ENCODE measurements at places on chromosomes 3 and 15.

DNA sequence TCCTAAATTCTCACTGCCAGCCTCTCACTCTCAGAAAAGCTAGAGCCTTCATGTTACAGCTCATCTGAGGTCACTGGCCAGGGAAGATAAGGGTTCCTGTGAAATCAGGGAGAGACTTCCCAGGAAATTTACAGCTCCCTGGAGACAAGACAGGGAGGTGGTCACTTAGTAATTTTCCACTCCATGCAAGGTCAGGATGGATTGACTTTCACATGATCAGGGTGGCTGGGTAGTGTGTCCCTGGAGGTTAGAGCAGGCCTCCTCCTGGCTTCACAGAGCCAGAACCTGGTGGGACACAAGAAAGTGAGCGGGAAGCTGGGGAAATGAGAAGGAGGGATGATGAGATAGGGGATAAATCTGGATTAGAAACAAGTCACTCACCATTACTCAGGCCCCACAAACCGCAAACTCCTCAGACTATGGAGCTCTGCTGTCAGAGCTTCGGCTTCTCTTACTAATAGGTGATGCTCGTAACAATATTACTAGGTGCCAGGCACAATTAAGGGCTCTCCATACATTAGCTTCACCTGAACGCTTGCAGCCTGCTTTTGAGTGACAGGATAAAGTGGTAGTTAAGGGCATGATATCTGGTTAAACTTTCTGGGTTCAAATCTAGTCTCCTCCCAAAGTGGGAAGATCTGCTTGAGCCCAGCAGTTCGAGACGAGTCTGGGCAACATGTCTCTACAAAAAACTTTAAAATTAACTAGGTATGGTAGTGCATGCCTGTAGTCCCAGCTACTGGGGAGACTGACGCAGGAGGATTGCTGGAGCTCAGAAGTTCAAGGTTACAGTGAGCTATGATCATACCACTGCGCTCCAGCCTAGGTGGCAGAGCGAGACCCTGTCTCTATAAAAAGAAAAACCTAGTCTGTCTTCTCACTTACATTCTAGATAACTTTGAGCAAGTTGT, 24.9 kb downstream of the DUOX2 start:
- H3K27me3 ChIP-seq: peaks cover 27% of the 10 kb centered on the region
- H3K4me1 ChIP-seq: no peaks in the 10 kb centered on the region
- H3K4me3 ChIP-seq: no peak overlapping the region
- no peak for DNase-seq
- H3K36me3 ChIP-seq: no peaks in the 10 kb centered on the region

DNA sequence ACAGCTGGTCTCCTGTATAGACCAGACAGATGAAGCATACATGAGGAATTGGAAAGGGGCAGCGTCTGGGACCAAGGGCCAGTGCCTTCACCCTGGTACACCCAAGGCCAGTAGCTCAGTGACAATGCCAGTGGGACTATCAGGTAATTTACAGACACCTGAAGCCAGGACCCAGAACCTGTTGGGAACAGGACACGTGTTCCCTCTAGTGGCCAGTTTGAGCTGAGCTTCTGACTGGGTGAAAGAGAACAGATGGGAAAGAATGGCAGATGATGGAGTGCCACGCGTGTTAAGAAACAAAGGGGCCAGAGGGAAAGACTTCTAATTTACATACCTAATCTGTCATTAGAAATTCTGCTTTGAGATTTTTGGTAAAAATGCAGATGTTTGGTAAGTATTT, 5.1 kb upstream of the SLC25A38 start:
- peak overlapping the region; percentile 34 for H3K27ac ChIP-seq
- peaks cover 19% of the 10 kb centered on the region for H3K36me3 ChIP-seq
- H3K27me3 ChIP-seq: no peaks in the 10 kb centered on the region
- H3K4me1 ChIP-seq: peaks cover 20% of the 10 kb centered on the region

- no peaks in the 10 kb centered on the region for H3K4me1 ChIP-seq
- H3K36me3 ChIP-seq: no peaks in the 10 kb centered on the region
- no peak for DNase-seq
- H3K4me3 ChIP-seq: no peak overlapping the region
- H3K27ac ChIP-seq: no peak overlapping the region
These were observed 255.0 kb upstream of the ROPN1 start for GRCh38 chr3:124246949-124247348.

DNA sequence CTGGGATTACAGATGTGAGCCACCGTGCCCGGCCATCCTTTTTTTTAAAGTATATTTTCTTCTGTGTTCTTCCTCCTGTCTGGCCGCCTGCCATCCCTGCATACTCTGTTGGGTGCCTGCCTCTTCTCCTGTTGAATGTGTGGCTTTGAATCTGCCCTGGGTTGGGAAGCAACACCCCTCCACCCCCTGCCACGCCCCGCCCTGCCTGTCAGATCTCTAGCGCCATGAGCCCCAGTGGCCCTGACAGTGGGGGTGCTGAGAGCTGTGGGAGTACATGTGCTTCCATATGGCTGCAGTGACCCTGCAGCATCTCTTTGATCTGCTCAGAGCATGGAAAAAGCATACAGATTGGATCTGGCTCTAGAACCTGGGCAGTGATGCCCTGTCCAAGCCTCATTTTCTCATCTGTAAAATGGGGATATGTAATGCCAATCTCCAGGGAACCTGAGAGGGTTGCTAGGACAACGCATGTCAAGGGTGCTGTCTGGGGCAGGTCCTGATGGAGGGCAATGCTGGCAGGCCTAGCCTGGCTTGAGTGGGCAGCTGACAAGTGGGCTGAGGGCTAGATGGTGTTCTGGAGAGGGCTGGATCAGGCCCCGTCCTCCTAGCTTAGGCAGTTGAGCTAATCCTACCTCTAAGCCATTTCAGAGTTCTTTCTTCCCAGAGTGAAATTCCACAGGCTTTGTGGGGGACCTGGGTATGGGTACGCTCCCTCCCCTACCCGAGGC, 23.9 kb downstream of the CCDC13 start:
- H3K27ac ChIP-seq: no peak overlapping the region
- no peaks in the 10 kb centered on the region for H3K36me3 ChIP-seq
- H3K4me1 ChIP-seq: peaks cover 16% of the 10 kb centered on the region
- no peak overlapping the region for H3K4me3 ChIP-seq
- H3K27me3 ChIP-seq: no peaks in the 10 kb centered on the region

GRCh38 chr3:165746874-165747273, 90.3 kb downstream of the BCHE start:
- H3K4me1 ChIP-seq: no peaks in the 10 kb centered on the region
- no peak for DNase-seq
- H3K36me3 ChIP-seq: no peaks in the 10 kb centered on the region
- H3K4me3 ChIP-seq: no peak overlapping the region

DNA sequence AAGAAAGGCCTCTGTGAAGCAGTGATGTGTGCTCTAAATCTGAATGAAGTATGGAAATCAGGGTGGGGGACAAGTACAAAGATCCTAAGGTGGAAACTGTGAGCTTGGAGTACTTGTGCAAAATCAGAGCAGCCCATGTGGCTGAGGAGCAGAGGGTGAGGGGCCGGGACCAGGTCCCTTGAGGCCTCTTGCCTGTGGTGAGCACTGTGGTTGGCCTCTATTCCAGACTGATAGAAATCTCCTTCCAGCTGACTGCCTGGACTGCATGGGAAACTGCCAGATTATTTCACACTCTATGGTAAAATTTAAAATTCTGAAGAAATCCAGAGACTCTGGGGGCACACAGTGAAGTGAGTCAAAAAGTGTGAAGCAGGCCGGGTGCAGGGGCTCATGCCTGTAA, 81.4 kb downstream of the TM4SF4 start:
- H3K4me1 ChIP-seq: peaks cover 5% of the 10 kb centered on the region
- no peak overlapping the region for H3K27ac ChIP-seq
- no peak for DNase-seq
